ENCODE measurements at places on chromosomes 4 and X.
A peak's percentile ranks its signal among the peaks of the same experiment; 100 is the strongest.

DNA sequence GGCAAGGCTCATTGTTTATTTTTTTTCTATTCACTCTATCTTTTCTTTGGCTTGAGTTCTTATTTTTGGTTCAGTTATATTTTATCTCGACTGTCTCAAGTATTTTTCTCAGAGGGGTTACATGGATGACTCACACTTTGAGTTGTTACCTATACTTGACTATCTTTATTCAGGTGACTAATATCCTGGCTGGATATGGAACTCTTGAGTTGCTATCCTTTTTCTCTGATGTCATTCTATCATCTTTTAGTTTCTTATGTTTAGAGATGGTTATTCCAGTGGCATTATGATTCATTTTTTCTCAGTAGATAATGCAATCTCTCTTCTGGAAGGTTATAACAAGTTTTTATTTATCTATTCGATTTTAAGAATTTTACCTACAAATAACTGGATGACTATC, 117.9 kb downstream of the COX18 start:
- DNase-seq, result no peak

GRCh38 chr4:123661080-123661737, 264.6 kb downstream of the SPRY1 start:
- DNase-seq, result no peak

DNA sequence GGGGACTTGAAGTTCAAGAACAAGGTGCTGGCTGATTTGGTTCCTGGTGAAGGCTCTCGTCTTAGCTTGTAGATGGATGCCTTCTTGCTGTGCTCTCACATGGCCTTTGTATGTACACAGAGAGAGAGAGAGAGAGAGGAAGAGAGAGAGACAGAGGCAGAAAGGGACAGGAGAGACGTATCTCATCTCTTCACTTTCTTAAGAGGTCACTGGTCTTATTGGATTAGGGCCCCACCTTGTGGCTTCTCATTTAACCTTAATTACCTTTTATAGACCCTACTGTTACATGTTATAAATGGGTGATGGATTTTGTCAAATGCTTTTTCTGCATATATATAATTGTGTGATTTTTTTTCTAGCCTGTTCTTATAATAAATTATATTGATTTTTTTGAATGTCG, 1444.2 kb downstream of the ADGRL3 start:
- DNase-seq, result peak; percentile 2

DNA sequence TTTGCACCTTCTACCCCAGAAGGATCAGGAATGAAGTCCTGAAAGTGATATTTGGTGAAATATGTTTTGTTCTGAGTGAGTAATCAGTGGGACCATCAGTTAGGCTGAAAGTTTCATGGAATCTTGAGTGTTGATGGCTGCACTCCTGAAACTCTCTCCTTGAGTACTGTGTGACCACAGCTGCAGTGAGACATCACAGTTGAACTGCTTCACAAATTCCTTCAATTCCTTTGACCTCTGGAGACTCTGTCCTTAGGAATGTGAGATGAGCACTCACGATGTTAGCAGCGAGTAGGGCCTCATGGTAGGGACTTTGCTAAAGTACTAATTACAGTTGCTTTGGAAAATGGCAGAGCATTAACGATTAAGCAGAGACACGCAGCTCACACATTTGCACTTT, 142.9 kb upstream of the SLC4A4 start:
- DNase-seq, result no peak

DNA sequence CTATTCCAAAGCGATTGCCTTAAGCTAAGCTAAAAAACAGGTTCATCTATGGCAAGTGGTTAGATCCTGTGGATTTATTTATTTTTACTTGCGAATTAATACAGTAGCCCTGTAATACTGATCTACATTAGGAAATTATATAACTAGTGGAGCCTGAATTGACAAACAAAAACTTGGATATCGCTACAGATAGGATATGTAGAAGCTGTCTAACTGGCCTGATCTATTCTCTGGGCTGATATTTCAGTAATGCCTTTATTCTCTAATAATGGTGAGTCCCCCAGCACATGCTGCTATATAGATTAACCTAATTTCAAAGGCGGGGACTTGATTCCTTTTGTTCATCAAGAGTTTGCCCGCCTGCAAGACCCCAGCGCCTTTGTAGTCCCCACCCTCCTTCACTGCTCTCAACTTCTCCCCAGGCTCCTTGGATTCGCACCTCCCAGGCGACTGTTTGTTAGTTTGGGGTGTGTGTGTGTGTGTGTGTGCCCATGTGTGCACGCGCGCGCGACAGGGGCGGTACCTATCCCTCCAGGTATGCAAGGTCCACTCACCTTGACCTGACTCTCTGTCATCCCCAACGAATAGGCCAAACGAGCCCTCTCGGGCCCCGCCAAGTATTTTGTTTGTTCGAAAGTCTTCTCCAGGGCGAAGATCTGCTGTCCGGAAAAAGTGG, 3.8 kb downstream of the NKX6-1 start:
- no peak for DNase-seq

DNA sequence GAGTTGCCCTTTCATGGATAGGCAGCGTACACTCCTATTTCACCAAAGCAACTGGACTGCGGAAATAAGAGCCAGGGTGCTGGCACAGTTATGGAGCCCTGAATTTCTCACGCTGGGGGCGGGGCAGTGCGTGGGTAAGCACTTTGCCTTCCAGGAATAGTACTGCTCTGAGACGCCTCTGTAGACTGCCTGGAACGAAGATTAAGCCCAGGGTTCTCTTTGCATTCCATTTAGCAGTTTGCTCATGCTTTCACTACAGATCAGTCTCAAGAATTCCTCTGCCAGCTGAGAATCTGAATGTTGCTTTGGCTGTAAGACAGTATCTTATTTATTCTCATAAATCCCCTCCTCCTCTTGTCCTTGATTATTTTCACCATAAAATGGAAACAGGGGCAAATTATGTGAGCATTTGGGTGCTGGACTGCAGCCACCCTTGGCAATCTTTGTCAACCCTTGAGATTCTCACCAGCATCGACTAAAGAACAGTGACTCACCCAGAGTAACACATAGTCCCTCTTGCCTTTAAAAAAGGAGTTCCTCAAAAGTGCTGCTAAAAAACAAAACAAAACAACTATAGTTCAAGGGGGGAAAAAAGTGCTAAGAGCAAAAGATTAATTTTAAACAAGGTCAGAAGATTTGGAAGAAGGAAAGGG, 88.9 kb upstream of the CITED1 start:
- no peak for DNase-seq

GRCh38 chr4:70818173-70818855, 21.4 kb downstream of the GRSF1 start:
- DNase-seq, result no peak

GRCh38 chr4:132694775-132695174, 454.3 kb upstream of the PCDH10 start:
- no peak for DNase-seq

DNA sequence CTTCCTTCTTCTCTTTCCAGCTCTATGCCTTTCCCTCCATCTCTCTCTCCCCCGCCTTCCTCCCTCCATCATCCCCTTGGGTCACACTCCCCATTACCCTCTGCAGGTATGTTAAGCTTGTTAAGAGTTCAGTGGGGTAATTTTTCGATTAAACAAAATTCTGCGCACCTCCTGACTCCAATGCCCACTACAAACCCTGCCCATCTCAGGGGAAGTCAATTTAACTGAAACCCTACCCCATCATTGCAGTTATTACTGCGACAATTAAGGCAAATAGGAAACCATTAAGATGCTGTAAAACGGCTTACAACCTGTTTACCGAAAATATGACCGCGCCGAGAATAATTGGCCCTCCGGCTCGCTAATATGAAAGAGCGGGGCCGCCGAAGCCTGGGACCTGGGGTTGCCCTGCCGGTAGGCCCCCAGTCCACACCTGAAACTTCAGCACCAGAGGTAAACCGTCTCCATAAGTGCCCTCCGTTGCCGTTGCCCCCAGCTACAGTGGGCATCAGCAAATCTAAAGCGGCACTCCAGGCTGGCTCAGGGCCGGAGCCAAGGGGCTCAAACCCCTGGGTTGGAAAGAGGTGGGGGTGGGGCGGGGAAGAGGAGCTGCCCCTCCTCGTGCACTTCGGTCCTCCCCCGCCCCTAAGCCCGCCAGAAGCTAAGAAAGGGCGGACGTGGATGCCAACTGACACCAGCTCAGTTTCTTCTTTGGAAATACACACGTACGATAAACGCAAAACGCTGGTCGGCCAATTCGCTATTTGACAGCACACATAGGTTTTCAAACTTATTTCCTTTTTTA, 4.8 kb downstream of the ARX start:
- no peak for DNase-seq

- no peak for DNase-seq
Measured at GRCh38 chr4:37602454-37603069, 83.6 kb downstream of the RELL1 start.

DNA sequence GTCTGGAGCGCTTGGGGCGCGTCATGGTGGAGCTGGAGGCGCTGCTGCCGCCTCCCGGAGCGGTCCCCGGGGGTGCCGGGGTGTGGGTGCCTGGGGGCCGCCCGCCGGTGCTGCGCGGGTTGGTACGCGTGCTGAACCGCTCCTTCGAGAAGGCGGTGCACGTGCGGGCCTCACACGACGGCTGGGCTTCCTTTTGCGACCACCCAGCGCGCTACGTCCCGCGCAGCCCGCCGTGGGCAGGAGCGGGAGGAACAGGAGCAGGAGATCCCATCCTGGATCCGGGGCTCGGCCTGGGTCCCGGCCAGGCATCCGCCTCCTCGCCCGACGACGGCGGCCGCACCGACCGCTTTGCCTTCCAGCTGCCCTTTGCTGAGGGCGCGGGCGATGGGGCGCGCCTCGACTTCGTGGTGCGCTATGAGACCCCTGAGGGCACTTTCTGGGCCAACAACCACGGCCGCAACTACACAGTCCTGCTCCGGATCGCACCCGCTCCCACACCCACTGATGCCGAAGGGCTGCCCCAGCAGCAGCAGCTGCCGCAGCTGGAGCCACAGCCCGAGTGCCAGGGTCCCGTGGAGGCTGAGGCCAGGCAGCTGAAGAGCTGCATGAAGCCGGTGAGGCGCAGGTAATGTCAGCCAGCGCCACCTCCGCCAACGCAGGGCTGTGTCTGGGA, 792 bp downstream of the PPP1R3F start:
- no peak for DNase-seq

DNA sequence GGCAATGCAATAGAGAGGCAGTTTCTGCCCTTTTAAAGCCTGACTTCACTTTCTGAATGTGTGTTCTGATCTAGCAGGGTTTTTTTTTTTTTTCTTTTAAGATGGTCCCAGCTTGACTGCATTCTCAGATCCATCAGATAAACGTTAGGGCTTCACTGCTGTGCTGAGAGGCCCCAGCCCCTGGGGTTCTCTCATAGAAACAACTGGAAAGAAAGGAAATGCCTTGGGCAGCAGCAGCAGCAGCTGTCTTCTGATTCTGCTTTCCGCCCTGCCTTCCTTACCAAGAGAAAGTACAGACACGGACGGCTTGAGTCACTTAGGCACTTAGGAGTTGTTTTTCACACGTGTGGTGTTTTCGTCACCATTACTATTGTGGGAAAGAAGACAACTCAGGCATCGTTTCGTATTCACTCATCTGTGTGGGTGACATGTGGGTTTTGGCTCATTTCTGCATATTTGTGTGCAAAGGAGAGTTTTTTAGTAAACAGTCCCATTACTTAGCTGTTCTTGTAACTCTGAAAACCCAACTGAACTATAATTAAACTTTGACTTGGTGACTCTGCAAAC, 172.0 kb downstream of the PTTG2 start:
- no peak for DNase-seq

DNA sequence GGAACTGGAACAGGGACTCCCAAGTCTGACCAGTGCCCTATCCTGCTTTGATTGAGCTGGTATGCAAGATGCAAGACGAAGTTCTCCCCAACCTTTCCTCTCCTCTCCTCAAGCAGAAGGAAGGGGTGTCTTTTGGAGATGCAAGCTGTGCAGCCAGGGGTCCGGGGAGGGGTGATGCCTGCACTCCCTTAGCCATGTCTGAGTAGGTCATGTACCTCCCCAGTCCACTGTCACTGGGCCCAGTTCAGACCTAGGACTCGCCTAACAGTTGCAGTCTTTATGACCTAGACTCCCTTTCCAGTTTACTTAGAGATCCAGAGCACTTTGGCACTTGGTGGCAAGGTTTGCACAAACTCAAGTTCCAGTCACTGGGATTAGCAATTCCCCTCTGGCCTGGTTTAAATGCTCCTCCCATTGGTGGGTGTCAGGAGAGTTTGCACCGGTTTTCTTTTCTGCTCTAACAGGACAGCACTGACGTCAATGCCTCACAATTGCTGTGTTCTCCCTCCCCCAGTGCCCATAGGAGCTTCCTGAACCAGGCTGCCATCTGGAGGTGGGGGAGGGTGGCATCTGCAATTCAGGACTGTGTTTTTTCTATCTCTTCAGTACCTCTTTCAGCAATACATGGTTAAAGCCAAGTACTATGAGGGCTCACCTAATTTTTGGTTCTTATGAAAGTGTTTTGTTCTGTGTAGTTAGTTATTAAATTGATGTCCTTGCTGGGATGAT, 782.2 kb downstream of the ARAP2 start:
- no peak for DNase-seq

GRCh38 chrX:40105835-40106675, 8.3 kb upstream of the BCOR start:
- DNase-seq, result peak; percentile 66

- no peak for DNase-seq
Measured at GRCh38 chrX:37350034-37350365, 836 bp downstream of the PRRG1 start.

DNA sequence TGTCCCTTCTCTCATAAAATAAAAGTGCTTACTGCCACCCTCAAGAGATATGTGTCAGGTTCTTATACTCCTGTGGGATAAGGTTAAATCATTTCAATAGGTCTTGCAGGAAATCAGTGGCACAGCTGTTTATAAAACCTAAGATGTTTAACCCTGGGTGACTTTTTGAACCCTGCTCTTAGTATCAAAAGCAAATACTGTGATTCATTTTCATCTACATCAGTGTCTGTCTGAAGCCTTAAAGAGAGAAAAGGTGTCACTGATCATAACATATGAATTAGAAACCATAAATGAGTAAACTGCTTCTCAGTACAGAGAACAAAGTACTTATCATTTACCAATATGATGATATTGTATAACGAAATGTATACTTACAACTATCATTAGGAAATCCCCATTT, 59.0 kb downstream of the CCSER1 start:
- DNase-seq, result no peak

GRCh38 chr4:106588891-106589290, 220.3 kb upstream of the GIMD1 start:
- no peak for DNase-seq

GRCh38 chr4:54423066-54423465, 194.0 kb downstream of the PDGFRA start:
- no peak for DNase-seq

DNA sequence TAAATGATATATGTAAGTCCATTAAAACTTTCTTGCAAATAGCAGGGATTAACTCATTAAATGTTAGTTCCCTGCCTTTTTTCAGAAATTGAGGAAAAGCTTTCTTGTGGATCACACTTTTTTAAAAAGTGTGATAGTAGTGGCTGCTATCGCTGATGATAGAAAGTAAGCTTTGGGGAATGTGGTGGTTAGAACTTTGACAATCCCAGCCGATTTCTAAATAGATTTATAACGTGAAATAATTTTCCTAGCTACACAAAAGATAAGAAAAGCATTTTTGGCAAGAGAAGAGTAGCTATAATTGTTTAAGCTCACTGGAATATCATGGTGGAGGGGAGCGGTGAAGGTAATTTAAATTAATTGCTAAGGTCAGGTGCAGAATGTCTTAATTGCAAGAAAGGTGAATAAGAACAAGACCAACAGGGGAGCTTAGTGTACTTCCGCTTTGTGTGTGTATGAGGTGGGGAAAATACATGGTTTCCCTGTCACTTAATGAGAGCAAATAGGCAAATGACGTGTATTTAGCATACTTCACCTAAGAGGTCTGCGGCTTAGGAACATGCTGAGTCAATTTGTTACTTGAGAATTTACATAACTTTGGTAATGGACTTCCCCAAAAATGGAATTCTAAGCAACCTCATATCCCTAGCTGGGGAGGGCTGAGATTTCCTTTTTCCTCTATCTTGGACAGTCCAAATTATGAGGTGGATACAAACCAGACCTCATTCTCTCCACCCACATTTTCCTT, 11.7 kb upstream of the IL21 start:
- DNase-seq, result no peak

Measured in NCI-H1105 (cell line).